ENCODE measurements at places on chromosomes 3 and 15.
A peak's percentile ranks its signal among the peaks of the same experiment; 100 is the strongest.

DNA sequence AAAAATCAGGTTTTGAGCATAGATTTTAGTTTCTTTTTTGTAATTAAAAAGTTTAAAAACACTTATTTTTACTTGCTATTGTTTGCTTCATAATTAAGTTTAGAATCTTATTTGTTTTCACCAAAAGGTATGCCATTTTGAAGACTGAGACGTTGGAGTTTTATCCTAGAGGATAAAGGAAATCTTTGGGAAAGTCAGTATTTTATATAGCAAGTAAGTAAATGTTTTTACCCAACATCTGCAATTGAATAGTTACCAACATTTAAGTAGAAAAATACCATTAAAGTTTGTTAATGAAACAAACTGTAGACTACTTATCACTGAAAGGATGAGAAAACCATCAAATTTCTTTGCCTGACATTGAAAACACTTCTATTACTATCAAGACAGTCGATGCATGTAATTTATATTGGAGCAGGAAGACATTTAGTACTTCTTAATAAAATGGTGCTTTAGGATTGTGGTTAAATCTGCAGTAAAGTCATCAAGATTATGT is 14.0 kb upstream of the CHD2 start:
- DNase-seq: no peak

GRCh38 chr3:18189282-18190050 is 235.7 kb downstream of the SATB1 start:
- peak; percentile 75 for DNase-seq

- no peak for DNase-seq
Observed at GRCh38 chr3:141129049-141129448, 77.9 kb downstream of the SPSB4 start.

DNA sequence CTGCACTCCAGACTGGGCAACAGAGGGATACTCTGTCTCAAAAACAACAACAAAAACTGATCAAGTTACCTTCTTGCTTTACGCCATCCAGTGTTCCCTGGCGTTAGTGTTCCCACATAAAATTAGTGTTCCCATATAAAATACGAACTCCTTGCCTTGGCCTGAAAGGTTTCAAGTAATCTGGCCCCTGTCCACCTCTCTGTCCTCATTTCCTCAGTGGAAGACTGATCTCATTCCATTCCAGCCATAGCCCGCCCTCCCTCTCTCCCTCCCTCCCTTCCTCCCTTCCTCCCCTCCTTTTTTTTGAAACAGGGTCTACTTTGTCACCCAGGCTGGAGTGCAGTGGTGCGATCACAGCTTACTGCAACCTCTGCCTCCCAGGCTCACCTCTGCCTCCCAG is 2.8 kb upstream of the CAND2 start:
- no peak for DNase-seq

- no peak for DNase-seq
Observed at GRCh38 chr3:67976663-67977062, 322.3 kb upstream of the SUCLG2 start.

DNA sequence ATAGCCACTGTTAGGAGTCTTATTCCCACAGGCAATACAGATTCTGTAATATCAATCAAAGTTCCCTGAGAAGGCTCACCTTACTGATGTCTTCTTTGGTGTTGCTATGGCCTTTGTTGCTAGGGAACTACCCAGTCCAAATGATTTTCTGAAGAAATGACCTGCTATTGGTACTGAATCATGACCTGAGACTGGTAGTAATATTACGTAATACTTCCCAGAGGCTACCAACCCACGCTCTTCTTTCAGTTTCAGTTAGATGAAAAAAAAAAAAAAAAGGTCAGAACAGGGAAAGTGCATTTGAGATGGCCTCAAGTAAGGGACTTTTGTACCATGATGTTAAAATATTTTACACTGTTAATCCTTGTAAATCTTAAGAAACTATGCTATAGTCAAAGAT is 1092.5 kb upstream of the EPHA6 start:
- DNase-seq: no peak

DNA sequence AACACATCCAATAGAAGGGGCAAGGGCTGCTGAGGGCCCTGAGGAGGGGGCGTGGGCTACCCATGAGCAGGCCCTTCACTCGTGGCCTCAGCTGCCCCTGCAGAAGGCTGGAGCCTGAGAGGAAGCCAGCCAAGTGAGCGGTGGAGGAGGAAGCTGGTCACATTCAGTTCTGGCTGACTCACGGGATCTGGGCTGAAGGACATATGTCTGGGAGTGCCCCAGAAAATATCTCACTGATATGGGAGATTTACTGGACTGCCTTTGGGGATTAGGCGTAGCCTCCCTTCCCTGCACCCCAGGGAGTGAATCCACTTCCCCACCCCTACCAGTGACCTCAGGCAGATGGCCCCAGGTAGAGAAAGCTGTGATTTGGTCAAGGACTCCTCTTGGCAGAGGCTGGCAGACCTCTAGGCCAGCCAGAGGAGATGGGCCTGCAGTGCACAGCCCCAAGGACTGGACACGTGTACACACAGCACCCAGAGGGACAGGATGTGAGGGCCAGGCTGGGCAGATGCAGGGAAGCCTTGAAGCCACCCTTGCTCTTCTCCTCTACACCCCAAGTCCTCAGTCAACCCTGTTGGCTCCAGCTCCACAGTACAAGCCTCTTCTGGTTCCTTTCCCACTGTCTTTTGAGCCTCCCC is 14.2 kb upstream of the ANKDD1A start:
- DNase-seq: peak; percentile 74

DNA sequence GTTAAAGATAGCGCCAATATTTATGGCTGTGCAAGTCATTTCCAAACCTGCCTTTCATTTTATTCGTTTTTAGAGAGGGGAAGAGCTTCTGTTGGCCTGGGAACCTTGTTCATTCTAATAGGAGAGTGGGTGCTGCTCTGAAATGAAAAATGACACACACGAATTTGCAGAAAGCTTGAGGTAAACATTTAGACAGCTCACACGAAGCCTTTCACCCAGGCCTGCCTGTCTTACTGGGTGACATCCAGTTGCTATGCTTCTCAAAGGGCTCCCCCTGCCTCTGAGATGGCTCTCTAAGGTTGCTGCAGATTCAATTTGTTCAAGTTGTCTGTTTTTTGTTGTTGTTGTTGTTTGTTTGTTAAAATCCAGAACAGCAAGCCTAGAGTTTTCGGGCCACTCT is 18.2 kb downstream of the PEX5L start:
- no peak for DNase-seq

DNA sequence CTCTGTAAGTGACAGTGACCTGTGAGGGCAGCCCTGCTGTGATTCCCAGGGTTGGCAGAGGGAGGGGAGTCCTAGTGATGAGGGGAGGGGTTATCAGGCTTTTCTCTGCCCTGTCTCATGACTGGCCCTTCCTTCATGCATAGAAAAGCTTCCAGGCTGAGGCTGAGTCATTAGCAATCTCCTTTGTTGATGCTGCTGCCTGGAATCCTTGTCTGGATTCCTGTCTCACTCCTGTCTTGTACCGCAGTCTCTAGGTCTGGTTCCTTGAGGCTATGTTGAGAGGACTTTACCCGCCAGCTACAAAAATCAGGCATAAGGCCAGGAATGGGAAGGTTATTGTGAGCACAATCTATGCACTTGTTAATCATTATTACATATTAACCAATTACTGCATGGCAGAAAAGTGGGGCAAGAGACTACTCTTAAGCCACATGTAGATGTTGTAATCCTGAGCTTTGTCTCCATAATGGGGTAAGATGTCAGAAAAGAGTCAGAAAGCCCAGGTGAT is 7.2 kb downstream of the KLHL6 start:
- peak; percentile 57 for DNase-seq

- DNase-seq: no peak
Observed at GRCh38 chr3:123421353-123422174, 27.3 kb downstream of the ADCY5 start.

GRCh38 chr3:153210660-153211059 is 48.6 kb downstream of the RAP2B start:
- peak; percentile 81 for DNase-seq

- DNase-seq: no peak
Observed at GRCh38 chr3:101859882-101860448, 10.7 kb downstream of the NFKBIZ start.

GRCh38 chr15:84836844-84837243 is 19.7 kb downstream of the ALPK3 start:
- DNase-seq: no peak
